Transverse colon (tissue), 4 donors: ENCODE measurements at places on chromosomes 4 and X.

DNA sequence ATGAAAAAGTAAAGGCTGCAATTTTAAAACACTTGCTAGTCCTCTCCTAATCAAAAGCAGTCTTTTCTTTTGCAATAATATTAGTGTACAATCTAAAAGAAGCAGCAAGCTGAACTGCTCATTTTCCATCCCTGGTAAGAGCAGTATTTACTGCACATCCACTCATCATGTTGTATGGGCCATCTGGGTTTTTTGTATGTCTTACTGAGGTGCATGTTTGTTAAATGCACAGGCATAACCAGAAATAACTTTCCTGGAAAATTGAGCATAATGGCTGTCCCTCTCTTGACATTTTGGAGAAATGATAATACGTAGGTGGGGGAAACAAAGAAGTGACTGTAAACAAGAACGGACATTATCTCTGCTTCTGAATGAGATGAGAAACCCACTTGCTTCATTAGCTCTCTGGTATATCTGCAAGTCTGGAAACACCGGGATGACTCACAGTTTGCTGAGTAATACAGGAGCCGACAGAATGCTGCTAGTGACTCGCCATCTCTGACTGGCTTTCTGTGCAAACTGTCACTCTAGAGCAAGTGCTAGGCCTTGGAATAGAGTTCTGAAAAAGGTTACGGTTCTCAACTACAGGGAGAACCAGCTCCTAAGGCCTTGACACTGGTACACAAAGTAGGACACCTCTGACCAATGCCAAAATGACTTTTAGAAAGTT lies 85.7 kb upstream of the MTM1 start:
- no peak for DNase-seq

- no peak for DNase-seq
Measured at GRCh38 chr4:113025416-113025815, 24.0 kb upstream of the ANK2 start.

GRCh38 chr4:163598028-163598427 lies 103.5 kb downstream of the TMA16 start:
- DNase-seq: no peak

- DNase-seq: no peak
Measured at GRCh38 chr4:45078201-45078600, 351.8 kb upstream of the GNPDA2 start.
